CD4-positive, alpha-beta T cell (primary cell): ENCODE measurements at places on chromosomes 1 and 21. TPM values are rescaled to one million over a fixed set of nuclear protein-coding genes. Genes with fewer than 3 reads are reported as not detected.

- H3K4me3 ChIP-seq, result no peak overlapping the region
- no peaks in the 10 kb centered on the region for H3K27me3 ChIP-seq
- H3K4me1 ChIP-seq, result no peaks in the 10 kb centered on the region
- H3K27ac ChIP-seq, result no peak overlapping the region
- no peak for DNase-seq
- H3K36me3 ChIP-seq, result no peaks in the 10 kb centered on the region
Measured at GRCh38 chr1:118113261-118113660, 71.8 kb downstream of the SPAG17 start.

DNA sequence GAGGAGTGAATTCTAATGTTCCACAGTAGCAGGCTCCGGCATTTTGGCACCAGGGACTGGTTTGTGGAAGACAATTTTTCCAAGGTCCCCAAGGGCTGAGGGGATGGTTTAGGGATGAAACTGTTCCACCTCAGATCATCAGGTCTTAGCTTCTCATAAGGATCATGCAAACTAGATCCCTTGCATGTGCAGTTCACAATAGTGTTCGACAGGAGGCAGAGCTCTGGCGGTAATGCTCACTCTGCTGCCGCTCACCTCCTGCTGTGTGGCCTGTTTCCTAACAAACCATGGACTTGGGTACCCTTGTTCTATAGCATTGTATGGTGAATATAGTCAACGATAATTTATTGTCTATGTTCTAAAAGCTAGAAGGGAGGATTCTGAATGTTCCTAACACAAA lies 16.6 kb downstream of the CRNN start:
- no peak overlapping the region for H3K4me3 ChIP-seq
- no peak for DNase-seq
- H3K27ac ChIP-seq, result no peak overlapping the region

Gene CCT3
- 49.6 TPM for total RNA-seq

Gene SPRR2D
- not detected for total RNA-seq

GRCh38 chr1:160674415-160674814 lies 27.6 kb upstream of the SLAMF1 start:
- no peak overlapping the region for H3K27ac ChIP-seq
- no peaks in the 10 kb centered on the region for H3K27me3 ChIP-seq
- DNase-seq, result no peak
- no peak overlapping the region for H3K4me3 ChIP-seq

- DNase-seq, result no peak
- peaks cover 16% of the 10 kb centered on the region for H3K4me1 ChIP-seq
- H3K27me3 ChIP-seq, result peaks cover 63% of the 10 kb centered on the region
- no peak overlapping the region for H3K27ac ChIP-seq
- no peaks in the 10 kb centered on the region for H3K36me3 ChIP-seq
Measured at GRCh38 chr1:75616436-75617433, 5.8 kb upstream of the SLC44A5 start.

DNA sequence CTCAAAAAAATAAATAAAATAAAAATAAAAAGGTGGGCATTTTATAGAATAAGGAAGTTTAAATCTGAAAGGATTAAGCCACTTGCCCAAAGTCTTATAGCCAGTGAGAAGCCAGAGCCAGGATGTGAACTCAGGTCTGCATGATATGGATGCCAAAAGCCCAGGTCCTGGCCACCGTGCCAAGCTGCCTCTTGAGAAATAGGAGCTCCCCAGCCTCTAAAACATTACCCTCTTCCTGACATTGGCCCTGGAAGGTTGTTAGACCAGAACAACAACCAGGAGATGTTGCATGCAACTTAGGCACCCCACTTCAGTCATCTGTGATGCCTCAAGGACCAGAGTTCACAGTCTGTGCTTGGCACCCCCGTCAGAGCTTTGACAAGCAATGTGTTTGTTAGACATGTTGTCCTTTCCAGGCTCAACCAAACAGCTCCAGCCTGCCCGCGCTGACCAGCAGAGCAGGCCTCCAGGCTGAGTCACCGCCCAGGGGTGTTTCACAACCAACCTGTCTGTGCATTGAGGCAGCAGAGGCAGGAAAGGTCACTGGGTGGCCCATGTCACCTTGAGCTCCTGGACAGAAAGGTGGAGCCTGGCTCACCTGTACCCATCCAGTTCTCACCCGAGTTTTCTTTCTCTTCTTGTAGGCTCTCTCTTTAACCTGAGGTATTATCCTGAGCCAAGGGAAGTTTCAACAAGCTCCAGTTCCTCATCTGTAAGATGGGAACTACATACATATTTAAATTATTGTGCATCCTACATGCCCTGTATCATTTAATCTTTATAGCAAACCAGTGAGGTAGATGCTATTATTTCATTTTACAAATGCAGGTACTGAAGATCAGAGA lies 14.9 kb upstream of the MED18 start:
- H3K27me3 ChIP-seq, result no peaks in the 10 kb centered on the region
- H3K4me3 ChIP-seq, result no peak overlapping the region
- DNase-seq, result no peak
- no peak overlapping the region for H3K27ac ChIP-seq
- no peaks in the 10 kb centered on the region for H3K4me1 ChIP-seq

Gene CD2
- total RNA-seq, result 150 TPM

GRCh38 chr1:58592522-58593134 lies 15.6 kb upstream of the TACSTD2 start:
- H3K27me3 ChIP-seq, result peaks cover 10% of the 10 kb centered on the region
- no peaks in the 10 kb centered on the region for H3K36me3 ChIP-seq
- DNase-seq, result no peak
- H3K4me3 ChIP-seq, result no peak overlapping the region

- no peak overlapping the region for H3K4me3 ChIP-seq
- no peaks in the 10 kb centered on the region for H3K36me3 ChIP-seq
- DNase-seq, result no peak
- no peaks in the 10 kb centered on the region for H3K4me1 ChIP-seq
- H3K27me3 ChIP-seq, result no peaks in the 10 kb centered on the region
- H3K27ac ChIP-seq, result no peak overlapping the region
Measured at GRCh38 chr1:223423641-223424233, 30.5 kb downstream of the CCDC185 start.

GRCh38 chr1:213651077-213651476 lies 336.7 kb upstream of the PROX1 start:
- H3K4me3 ChIP-seq, result no peak overlapping the region
- H3K4me1 ChIP-seq, result no peaks in the 10 kb centered on the region
- peaks cover 4% of the 10 kb centered on the region for H3K27me3 ChIP-seq

- peaks cover 9% of the 10 kb centered on the region for H3K4me1 ChIP-seq
- no peak overlapping the region for H3K4me3 ChIP-seq
- no peak overlapping the region for H3K27ac ChIP-seq
- DNase-seq, result no peak
- H3K27me3 ChIP-seq, result no peaks in the 10 kb centered on the region
- H3K36me3 ChIP-seq, result no peaks in the 10 kb centered on the region
Measured at GRCh38 chr1:43279161-43279560, 6.2 kb downstream of the C1orf210 start.

- no peaks in the 10 kb centered on the region for H3K36me3 ChIP-seq
- H3K27ac ChIP-seq, result no peak overlapping the region
- H3K27me3 ChIP-seq, result no peaks in the 10 kb centered on the region
- no peak overlapping the region for H3K4me3 ChIP-seq
- H3K4me1 ChIP-seq, result no peaks in the 10 kb centered on the region
Measured at GRCh38 chr1:218408942-218409341, 63.8 kb downstream of the TGFB2 start.

Gene NRIP1
- 50.1 TPM for total RNA-seq

Gene SLC16A4
- total RNA-seq, result not detected

GRCh38 chr1:81069856-81070255 lies 730.9 kb upstream of the ADGRL2 start:
- H3K36me3 ChIP-seq, result no peaks in the 10 kb centered on the region
- no peak for DNase-seq
- no peak overlapping the region for H3K4me3 ChIP-seq
- H3K27ac ChIP-seq, result no peak overlapping the region

Gene DDAH1
- not detected for total RNA-seq

DNA sequence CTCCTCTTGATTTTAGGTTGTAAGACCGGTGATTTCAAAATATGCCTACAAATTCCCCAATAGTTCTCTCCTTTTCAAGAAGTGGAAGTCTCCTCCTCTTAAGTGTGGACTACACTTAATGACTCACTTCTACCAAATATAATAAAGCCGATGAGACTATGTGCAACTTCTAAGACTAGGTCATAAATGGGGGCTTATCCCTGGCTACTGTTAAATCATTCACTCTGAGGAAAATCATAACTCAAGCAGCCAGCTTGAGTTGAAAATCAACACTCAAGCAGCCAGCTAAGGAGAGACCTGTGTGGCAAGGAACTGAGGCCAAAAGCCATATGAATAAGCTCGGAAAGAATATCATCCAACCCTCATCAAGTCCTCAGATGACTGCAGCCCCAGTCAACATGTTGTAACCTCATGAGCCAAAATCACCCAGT lies 49.6 kb upstream of the PSMG1 start:
- no peak overlapping the region for H3K4me3 ChIP-seq
- H3K36me3 ChIP-seq, result peaks cover 89% of the 10 kb centered on the region
- no peak for DNase-seq
- H3K27ac ChIP-seq, result no peak overlapping the region

DNA sequence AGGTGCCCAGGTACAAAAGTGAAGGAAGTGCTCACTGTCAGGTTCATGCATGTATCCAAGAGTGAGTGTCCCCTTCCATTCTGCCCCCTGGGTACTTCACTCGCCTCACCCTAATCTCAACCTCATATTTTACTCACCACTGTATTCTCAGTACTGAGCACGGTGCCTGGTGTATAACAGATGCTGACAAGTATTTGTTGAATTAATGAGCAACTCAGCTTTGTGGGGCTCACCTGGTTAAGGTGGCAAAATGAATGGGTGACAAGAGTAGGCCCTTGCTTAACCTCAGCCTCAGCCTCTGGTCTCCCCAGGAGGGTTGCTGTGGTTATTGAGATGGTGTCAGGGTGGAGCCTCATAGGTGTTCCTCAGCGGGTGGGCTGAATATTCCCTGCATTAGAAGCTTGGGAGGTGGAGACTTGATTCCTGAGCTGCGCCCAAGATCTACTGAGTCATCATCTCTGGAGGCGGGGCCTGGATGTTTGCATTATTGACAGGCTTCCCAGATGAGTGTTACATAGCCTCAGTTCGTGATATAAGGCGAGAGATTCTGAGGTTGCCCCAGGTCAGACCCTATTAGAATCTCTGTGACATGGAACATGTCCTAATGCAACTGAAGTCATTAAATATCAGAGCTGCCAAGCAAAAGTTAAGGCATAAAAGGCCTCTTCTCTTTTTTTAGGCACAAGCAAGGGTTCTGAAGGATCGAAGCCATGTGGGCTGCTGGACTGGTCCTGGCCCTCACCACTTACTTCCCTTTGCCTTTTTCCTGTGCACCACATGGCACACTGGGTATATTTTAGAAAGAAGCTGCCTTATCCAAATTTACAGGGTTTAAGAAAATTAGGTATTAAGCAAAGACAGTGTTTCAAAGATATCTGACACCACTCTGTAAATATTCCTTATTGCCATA lies 39.2 kb downstream of the SYT6 start:
- DNase-seq, result no peak
- peaks cover 15% of the 10 kb centered on the region for H3K4me1 ChIP-seq
- H3K27ac ChIP-seq, result no peak overlapping the region
- H3K27me3 ChIP-seq, result no peaks in the 10 kb centered on the region
- H3K4me3 ChIP-seq, result no peak overlapping the region
- H3K36me3 ChIP-seq, result no peaks in the 10 kb centered on the region

Gene FMO1
- not detected for total RNA-seq

GRCh38 chr1:111981871-111982270 lies 7.6 kb downstream of the KCND3 start:
- DNase-seq, result no peak
- no peaks in the 10 kb centered on the region for H3K4me1 ChIP-seq
- no peak overlapping the region for H3K4me3 ChIP-seq
- no peak overlapping the region for H3K27ac ChIP-seq
- H3K36me3 ChIP-seq, result no peaks in the 10 kb centered on the region
- H3K27me3 ChIP-seq, result peaks cover 24% of the 10 kb centered on the region

Gene FALEC
- total RNA-seq, result not detected

- H3K27me3 ChIP-seq, result no peaks in the 10 kb centered on the region
- no peak overlapping the region for H3K27ac ChIP-seq
- no peaks in the 10 kb centered on the region for H3K36me3 ChIP-seq
- no peaks in the 10 kb centered on the region for H3K4me1 ChIP-seq
Measured at GRCh38 chr1:60889709-60890108, 192.7 kb upstream of the NFIA start.

DNA sequence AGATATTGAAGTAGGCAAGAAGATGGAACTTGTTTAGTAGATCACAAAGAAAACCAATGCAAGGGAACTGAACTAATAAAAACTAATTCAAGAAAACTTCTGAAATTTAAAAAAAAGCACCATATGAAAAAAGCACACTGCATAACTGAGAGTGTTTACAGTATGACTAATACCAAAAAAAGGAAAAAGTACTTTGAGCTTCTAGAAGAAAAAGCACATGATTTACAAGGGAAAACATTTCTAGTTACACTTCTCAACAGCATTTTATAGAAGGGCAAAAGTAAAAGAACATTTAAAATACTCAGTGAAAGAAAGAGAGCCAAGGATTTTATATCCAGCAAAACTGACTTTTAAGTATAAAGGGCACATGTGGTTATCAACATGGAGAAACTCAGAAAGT lies 233.6 kb downstream of the RPS6KC1 start:
- H3K27ac ChIP-seq, result no peak overlapping the region
- H3K4me3 ChIP-seq, result no peak overlapping the region
- H3K4me1 ChIP-seq, result no peaks in the 10 kb centered on the region
- H3K27me3 ChIP-seq, result no peaks in the 10 kb centered on the region

- H3K4me1 ChIP-seq, result no peaks in the 10 kb centered on the region
- H3K4me3 ChIP-seq, result no peak overlapping the region
- DNase-seq, result no peak
- no peaks in the 10 kb centered on the region for H3K36me3 ChIP-seq
- no peak overlapping the region for H3K27ac ChIP-seq
- H3K27me3 ChIP-seq, result no peaks in the 10 kb centered on the region
Measured at GRCh38 chr1:239617731-239618130, 231.4 kb downstream of the CHRM3 start.

- H3K27ac ChIP-seq, result no peak overlapping the region
- H3K4me1 ChIP-seq, result no peaks in the 10 kb centered on the region
- H3K27me3 ChIP-seq, result no peaks in the 10 kb centered on the region
- no peak for DNase-seq
- peaks cover 98% of the 10 kb centered on the region for H3K36me3 ChIP-seq
- no peak overlapping the region for H3K4me3 ChIP-seq
Measured at GRCh38 chr21:32352526-32352925, 40.3 kb downstream of the URB1 start.

Gene EXO1
- total RNA-seq, result 0.25 TPM

Gene FAM167B
- 0.38 TPM for total RNA-seq

- H3K36me3 ChIP-seq, result no peaks in the 10 kb centered on the region
- no peak for DNase-seq
- H3K4me1 ChIP-seq, result peaks cover 20% of the 10 kb centered on the region
Measured at GRCh38 chr1:17190010-17190995, 14.6 kb upstream of the PADI1 start.

Gene CSMD2
- not detected for total RNA-seq
